ENCODE measurements at places on chromosomes 2 and 18.

- no peak for DNase-seq
These were observed 10.4 kb downstream of the PELI1 start for GRCh38 chr2:64133828-64134227.

DNA sequence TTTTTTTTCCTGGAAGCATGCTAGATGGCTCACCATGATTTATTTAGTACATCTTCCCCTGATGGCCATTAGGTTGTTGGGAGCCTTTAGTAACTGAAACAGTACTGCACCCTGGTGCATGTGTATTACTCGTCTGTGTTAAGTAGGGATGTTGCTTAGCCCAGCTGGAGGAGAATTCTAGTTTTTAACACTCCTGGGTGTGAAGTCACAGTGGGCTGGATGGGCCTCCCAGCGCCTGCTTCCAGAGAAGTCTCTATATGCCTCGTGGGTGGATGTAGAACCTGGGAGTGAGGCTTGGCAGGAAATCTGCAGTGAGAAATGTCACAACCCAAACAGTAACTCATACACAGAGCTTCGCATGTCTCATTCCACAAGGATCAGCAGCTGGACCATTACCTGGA, 28.9 kb upstream of the NT5DC4 start:
- no peak for DNase-seq

DNA sequence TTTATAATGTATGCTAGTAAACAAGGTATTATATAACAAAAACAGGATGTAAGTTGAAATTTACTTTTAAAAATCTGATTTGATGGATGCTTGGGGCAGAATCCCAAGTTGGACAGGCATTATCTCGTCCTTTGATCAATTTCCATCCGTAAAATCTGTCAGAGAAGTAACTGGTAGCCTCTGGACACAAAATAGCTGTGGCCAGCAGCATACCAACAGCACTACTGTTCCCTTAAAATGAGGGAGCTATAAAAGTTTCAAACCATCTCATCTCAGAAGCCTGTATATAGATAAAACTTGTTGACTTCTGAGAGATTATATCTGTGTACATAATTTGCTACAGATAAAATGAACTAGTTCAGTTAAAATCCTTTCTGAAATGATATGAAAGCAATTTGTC, 14.7 kb upstream of the METAP1D start:
- no peak for DNase-seq

DNA sequence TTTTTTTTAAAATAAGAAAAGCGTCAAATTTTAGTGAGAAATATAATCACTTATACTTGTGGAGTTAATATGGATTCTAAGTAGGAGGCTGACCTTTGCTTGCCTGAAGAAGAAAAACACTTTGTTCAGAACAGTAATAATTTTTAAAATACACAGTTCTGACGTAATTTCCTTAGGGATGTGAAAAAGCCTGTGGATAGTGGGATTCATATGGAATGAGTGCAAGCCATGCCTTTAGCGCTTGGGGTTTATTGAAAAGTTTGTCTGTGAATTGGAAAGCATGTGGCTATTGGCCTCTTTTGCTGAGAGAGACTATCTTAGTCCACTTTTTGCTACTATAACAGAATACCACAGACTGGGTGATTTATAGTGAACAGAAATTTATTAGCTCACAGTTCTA, 151.3 kb downstream of the CCDC85A start:
- no peak for DNase-seq

DNA sequence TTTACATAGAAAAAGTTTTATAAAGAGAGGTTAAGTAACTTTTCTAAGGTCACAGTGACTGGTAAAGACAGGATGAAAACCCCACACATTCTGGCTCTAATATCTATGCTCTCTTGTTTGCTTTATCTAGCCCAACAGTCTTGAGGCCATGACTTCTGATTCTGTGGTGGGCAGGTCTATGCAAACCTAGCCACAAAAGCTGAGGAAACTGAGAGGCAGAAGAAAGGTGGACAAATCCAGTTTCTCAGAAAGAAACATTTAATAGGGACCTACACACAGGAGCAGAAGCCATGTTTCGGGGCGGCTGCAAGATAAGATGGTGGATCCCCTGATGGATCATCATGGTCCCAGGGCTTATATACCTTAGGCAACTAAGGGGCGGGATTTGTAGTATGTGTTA, 21.8 kb downstream of the HSPD1 start:
- no peak for DNase-seq

GRCh38 chr2:58512878-58513277, 271.8 kb upstream of the FANCL start:
- no peak for DNase-seq
